ENCODE measurements at places on chromosomes 3 and 15. TPM values are rescaled to one million over a fixed set of nuclear protein-coding genes. Genes with fewer than 3 reads are reported as not detected.

GRCh38 chr15:62816342-62817069 is 226.0 kb upstream of the TPM1 start:
- no peak for DNase-seq

The GOLGA8K gene
- total RNA-seq: 0.19 TPM

The ACKR4 gene
- 0.85 TPM for total RNA-seq

DNA sequence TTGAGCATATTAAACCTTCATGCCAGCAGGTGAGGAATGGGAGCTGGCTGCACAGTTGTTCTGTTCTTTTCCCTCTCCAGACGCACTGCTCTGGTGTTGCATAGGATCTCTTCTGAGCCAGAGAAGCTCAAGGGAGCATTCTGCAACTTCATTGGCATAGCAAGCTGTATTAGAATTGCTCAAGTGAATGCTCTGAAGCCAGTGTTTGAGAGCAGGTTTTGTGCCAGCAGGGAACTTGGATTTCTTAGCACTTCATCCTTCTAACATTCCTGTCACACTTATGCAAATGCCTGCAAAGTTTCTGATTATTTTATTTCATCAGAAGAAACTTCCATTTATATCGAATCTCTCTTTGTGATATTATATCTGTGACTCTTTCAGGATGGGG is 366.6 kb downstream of the AGBL1 start:
- no peak for DNase-seq

The EXD1 gene
- total RNA-seq: not detected

The RTP4 gene
- 3.1 TPM for total RNA-seq

DNA sequence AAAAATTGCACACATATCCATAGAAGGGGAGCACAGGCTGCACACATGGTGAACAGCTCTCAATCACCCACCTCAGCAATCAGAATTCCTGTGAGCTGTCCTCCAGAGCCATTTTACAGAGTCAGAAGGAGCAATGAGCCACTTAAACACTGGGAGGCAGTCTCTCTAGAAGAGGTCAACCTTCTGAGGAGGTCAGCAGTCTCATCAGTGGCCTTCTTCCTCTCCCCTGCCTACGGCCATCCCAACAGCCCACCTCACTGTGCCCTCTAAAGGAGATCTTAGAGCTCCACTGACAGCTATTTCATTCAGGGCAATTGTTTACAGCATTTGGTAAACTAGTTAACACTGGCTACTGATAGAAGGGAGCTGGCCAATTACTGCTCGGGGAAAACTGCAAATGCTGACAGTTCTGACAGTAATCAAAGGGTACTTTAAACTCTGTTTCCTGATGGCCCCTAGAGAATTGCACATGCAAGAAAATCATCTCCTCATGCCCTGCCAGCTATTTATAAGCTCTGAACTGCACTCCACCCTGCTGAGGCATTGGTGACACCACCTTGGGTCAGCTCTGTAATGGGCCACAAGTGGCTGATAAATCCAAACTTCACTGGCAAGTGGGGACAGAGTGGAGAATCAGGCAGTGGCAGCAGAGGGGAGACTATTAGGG is 42.1 kb upstream of the TSPAN3 start:
- DNase-seq: no peak

DNA sequence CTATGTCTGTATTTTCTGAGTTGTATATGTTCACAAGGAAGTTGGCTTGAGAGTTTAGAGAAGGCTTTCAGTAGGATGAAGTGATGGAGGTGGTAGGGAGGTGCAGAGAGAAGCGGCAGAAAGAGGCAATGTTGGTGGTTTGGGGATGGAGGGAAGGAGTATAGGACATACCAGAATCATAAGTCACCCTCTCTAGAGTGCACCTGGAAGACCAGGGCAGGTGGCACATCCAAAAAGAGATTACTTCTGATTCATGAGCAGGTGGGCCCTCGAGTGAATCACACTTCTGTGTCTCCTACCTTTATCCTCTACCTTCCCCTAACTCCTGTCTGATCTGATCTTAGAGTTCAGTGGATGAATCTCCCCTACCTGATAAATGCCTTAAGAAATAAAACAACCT is 41.8 kb upstream of the MRPL3 start:
- no peak for DNase-seq

DNA sequence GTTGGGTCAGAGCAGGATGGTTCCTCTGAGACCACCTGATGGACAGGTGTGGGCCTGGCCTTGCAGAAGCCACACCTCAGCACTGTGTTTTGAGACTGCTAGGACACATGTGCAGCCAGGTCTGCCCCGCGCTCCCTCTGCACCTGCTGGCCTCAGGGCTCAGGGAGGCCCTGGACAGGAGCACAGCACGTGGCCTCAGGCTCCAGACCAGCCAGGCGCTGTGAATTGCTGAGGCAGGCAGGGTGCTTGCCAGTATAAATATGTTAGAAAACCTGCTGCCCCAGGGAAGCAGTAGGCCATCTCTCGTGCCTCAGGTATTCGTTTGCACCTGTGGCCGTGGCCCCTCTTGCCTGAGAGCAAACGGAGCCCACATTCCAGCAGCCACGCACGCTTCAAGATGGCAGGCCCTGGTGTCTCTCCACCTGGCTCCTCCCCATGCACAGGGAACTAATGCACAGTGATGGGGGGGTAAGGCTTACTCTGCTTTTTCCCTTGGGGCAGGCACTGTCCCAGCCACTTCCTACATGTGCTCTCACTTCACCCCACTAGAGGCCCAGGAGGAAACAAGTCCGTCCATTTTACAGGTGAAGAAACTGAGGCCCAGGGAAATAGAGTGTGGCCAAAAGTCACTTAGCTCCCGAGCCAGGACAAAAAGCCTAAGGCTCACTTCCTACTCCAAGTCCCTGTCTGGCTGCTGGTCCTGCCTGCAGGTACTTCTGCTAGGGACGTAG is 20.4 kb downstream of the SEC61A1 start:
- DNase-seq: no peak

GRCh38 chr3:48543271-48543866 is 13.2 kb downstream of the PFKFB4 start:
- peak; percentile 20 for DNase-seq

GRCh38 chr15:66110864-66111263 is 142.7 kb downstream of the MEGF11 start:
- no peak for DNase-seq

GRCh38 chr3:110881069-110881468 is 190.5 kb upstream of the NECTIN3 start:
- DNase-seq: peak; percentile 10

The CCDC71 gene
- 22.0 TPM for total RNA-seq

- no peak for DNase-seq
Measured at GRCh38 chr3:178223876-178224275, 312.4 kb upstream of the KCNMB2 start.

DNA sequence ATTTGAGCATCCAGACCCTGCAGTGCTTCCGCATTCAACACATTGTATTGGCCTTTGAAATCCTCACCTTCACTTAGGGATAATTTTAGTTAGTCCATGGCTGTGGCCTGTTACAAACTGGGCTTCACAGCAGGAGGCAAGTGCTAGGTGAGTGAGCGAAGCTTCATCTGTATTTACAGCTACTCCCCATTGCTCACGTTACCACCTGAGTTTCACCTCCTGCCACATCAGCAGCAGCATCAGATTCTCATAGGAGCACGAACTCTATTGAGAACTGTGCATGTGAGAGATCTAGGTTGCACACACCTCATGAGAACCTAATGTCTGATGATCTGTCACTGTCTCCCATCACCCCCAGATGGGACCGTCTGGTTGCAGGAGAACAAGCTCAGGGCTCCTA is 222.1 kb upstream of the NR2F2 start:
- DNase-seq: no peak

GRCh38 chr15:50234764-50235163 is 30.8 kb downstream of the HDC start:
- DNase-seq: no peak

- peak; percentile 97 for DNase-seq
Measured at GRCh38 chr15:51132384-51133139, 37.9 kb upstream of the TNFAIP8L3 start.

DNA sequence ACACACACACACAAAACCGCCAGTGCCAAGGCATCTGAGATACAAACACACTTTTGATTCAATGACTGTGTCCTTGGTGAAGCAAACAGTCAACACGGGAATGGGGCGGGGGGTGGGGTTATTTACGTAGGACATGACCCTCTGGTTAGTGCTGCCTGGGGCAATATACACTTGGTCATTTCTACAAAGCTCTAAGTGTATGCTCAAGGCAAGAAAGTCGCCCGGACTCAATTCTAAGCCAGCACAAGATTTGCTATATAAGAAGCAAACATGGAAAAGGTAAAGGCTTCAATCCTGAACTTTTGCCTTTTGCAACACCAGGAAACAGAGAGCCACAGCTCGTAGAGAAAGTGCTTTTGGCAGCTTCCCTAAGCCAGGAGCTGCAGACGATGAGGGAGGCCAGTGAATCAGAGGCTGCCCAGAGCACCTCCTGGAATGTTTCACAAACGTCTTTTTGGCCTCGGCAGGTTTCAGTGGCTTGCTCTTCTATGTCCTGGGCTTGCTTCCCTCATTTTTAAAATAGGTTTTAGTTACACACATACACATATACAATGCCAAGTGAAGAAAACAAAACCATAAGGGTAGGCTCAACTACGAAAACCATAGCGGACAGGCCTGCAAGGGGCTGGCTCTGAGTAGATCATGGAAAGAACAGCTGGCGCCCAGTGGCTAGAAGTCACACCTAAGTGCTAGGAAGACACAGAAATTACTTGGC is 73.6 kb downstream of the TM4SF4 start:
- no peak for DNase-seq

DNA sequence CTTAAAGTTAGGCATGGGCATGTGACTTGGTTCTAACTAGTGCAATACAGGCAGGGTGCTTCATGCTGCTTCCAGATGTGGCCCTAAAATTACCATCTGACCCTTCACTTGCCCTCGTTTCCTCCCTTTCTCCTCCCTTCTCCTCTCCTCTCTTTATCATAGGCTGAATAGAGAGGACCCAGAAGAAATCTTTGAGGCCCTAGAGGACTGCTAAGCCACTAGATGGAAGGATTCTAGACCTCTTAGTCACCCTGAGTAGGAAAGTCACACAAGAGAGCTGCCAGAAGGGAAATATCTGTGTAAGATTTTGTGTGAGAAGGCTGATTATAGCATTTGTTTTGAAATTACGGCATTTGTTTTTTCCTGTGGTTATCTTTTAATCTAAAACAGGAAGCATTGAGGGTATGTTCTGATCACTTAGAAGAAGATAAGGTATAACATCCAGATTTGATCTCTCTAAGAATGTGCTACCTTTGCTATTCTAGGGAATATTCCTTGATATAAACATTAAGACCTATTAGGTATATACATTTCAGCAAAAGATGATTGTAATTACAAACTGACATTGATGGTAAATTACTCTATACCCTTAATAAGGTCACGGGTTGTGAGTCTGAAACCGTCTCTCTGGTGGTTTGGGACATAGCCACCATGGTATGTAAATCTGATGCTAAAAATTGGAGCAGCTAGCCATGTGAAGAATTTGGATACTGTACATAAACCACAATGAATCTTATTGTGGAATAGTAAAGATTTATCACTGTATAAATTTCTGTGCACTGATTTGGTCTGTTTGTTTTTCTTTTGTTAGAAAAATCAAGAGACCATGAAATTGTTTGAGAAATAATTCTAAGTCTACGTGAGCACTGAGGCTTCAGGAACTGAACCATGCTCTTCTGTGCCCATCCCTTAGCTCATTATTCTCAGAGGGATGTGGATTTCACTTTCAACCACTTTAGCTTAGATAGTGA is 84.1 kb downstream of the TP63 start:
- DNase-seq: peak; percentile 24

DNA sequence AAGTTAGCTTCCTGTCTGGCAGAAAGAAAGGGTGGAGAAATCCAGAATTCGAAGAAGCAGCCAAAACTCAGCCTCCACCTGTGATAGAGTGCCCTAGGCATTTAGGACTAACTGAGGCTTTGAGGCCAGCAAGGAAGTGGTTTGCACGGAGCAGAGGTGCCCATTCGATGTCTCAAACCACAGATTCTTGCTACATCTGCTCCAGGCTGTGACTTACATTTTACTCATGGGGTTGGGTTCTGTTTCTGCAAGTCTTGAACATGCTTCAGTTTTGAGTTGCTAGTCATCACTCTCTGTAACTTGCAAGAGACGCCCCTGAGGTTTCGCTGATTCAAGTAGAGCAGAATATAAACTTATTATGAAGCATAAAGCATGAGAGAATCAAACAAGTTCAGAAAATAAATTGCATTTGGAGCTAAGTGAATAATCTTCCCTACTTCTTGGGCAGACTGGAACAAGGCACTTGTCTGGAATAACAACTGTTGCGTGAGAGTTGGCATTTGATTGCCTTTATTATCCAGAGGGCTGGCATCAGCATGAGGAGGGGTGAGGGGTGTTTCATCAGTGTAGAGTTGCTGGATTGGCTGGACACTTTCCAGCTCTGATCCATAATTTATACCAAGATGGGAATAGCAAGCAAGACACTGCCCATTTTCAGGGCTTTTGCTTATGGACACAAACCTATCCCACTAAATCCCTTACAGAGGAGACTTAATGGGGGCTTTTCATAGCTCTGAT is 256.5 kb downstream of the AGBL1 start:
- DNase-seq: no peak

The CLEC3B gene
- 6.3 TPM for total RNA-seq

The NIPA2 gene
- 40.8 TPM for total RNA-seq

- no peak for DNase-seq
Measured at GRCh38 chr3:144112036-144112435, 140.4 kb downstream of the DIPK2A start.

DNA sequence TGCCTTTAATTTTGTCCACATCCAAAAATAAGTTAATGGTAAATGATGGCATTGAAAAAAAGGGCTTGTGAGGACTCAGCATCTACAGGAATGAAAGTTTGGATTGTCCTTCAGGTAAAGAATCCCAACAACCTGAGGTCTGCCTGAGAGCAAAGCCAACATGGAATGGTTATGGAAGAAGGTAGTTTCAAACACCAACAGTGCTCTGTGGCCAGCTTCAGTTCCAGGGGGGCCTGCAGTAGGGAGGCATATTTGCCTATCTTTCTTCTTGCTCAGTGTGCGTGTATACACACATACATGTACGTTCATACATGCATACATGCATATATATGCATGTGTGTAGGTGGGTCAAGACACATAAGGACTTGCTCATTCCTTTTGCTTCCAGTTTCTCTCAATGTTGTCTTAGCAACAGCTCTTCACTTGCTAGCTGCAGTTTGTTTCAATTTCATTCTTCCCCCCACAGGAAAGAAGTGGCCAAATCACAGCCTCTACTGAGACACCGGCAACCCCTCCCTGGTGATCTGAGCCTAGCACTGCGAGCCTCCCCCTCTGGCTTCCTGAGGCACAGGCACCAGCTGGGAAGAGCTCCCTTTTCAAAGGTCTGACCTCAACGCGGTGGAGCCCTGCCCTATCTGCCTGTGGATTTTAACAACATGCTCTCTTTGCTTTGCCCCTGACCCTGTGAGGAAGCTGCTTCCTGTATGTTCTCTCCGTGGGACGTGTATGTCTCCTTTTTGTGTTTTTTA is 146.2 kb downstream of the KLF13 start:
- DNase-seq: peak; percentile 47

GRCh38 chr3:9301091-9301490 is 51.6 kb upstream of the SRGAP3 start:
- no peak for DNase-seq

- DNase-seq: peak; percentile 44
Measured at GRCh38 chr3:130711565-130712324, 34.9 kb downstream of the PIK3R4 start.

The B3GALNT1 gene
- 23.7 TPM for total RNA-seq

The SERP1 gene
- 248 TPM for total RNA-seq
